ENCODE measurements at places on chromosomes 3 and 15. TPM values are rescaled to one million over a fixed set of nuclear protein-coding genes. Genes with fewer than 3 reads are reported as not detected.

DNA sequence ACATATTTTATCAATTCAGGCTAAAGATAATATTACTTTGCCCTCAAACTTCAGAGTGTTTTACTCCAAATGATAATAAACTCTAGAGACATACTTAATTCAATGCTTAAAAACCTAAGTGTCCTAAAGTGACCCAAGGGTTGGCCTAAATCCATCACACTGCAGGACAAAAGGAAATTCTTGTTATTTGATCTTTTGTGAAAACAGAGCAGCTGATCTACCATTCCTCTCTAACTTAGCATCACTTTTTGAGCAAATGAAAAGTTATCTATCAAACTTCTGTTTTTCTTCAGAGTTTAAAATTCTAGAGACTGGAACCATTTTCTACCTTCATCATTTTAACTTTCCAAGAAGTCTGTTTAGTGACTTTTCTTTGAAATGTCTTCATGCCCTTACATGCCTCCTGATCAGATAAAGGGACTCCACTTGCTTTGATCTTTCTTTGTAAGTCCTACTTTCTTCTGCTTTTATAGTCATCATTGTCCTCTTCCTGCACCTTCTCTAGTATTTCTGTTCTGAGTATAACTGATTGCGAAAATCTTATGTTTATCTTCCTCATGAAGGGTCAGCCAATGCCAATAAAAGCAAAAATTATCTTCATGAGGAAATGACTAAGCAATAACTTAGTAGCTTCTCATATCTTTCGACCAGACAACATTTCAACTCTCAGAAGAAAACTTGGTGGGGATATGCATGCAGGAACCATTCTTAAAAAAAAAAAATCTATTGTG is 378.7 kb upstream of the TGFBR2 start:
- H3K27ac ChIP-seq, result peak overlapping the region; percentile 74
- H3K36me3 ChIP-seq, result peaks cover 7% of the 10 kb centered on the region
- peaks cover 74% of the 10 kb centered on the region for H3K4me1 ChIP-seq
- no peaks in the 10 kb centered on the region for H3K27me3 ChIP-seq
- DNase-seq, result peak; percentile 88
- H3K4me3 ChIP-seq, result peak overlapping the region; percentile 49

- peaks cover 4% of the 10 kb centered on the region for H3K27me3 ChIP-seq
- H3K4me3 ChIP-seq, result no peak overlapping the region
- H3K36me3 ChIP-seq, result peaks cover 5% of the 10 kb centered on the region
- H3K27ac ChIP-seq, result 0 out of 2 replicates have a peak overlapping the region, but pooled peaks have one; percentile 17
- peak; percentile 86 for DNase-seq
- peaks cover 39% of the 10 kb centered on the region for H3K4me1 ChIP-seq
Measured at GRCh38 chr3:99774467-99774866, 43.2 kb upstream of the CMSS1 start.

GRCh38 chr3:143366672-143367071 is 247.1 kb downstream of the CHST2 start:
- no peak overlapping the region for H3K27ac ChIP-seq
- no peaks in the 10 kb centered on the region for H3K4me1 ChIP-seq
- peaks cover 5% of the 10 kb centered on the region for H3K27me3 ChIP-seq
- H3K36me3 ChIP-seq, result no peaks in the 10 kb centered on the region
- no peak for DNase-seq

DNA sequence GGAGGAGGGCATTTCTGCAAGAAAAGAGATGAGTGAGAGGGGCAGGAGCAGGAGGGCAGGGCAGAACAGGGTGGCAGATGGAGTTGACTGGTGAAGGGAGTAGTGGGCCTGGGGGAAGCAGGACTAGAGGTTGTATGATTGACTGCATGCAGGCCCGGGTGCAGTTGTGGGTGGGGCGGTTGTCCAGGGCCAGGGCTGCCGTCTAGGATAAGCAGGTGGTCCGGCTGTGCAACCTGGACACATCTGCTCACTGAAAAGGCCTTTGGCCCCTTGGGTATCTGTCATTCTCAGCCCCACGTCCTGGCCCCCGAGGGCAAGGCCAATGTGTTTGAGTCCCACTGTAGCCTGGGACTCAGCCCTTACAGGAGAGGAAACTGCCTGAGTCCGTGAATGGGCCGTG is 25.4 kb downstream of the ALS2CL start:
- H3K4me3 ChIP-seq, result no peak overlapping the region
- no peak for DNase-seq

GRCh38 chr15:62790546-62790945 is 252.0 kb upstream of the TPM1 start:
- peaks cover 5% of the 10 kb centered on the region for H3K36me3 ChIP-seq
- peaks cover 31% of the 10 kb centered on the region for H3K4me1 ChIP-seq
- H3K27ac ChIP-seq, result no peak overlapping the region
- peaks cover 3% of the 10 kb centered on the region for H3K27me3 ChIP-seq
- no peak overlapping the region for H3K4me3 ChIP-seq
- DNase-seq, result no peak

- H3K4me1 ChIP-seq, result no peaks in the 10 kb centered on the region
- no peaks in the 10 kb centered on the region for H3K36me3 ChIP-seq
- no peak for DNase-seq
- peaks cover 50% of the 10 kb centered on the region for H3K27me3 ChIP-seq
- H3K27ac ChIP-seq, result no peak overlapping the region
Measured at GRCh38 chr3:13332158-13332557, 88.0 kb downstream of the NUP210 start.

GRCh38 chr3:197501879-197502620 is 53.7 kb downstream of the BDH1 start:
- H3K36me3 ChIP-seq, result peaks cover 8% of the 10 kb centered on the region
- H3K27ac ChIP-seq, result no peak overlapping the region

DNA sequence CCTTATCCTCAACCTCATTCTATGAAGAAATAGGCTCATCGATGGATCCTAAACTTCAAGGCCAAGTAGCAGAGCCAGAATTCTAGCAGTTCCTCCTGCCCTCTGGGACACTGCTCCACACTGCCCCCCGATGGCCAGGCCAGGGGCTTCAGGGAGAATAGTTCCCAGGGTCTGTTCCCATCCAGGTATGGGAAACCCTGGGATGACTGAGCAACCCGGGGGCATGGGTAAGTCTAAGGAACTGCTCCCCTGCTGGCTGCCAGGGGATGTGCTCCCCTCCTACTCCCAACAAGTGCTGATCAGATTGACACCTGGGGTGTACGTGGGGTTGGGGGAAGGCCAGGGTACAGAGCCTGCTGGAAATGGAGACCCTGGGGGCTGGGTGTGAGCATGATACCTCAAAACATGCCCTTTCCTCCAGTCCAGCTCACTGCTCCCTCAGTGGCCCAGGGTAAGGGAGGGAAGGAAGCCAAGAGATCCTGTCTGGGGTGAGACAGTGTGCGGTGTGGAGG is 7.6 kb downstream of the ULK3 start:
- peaks cover 9% of the 10 kb centered on the region for H3K27me3 ChIP-seq
- no peak overlapping the region for H3K27ac ChIP-seq
- peak; percentile 50 for DNase-seq
- H3K4me3 ChIP-seq, result no peak overlapping the region
- H3K4me1 ChIP-seq, result peaks cover 5% of the 10 kb centered on the region

- DNase-seq, result no peak
- no peaks in the 10 kb centered on the region for H3K4me1 ChIP-seq
- peaks cover 8% of the 10 kb centered on the region for H3K36me3 ChIP-seq
- no peak overlapping the region for H3K4me3 ChIP-seq
- H3K27ac ChIP-seq, result no peak overlapping the region
- H3K27me3 ChIP-seq, result peaks cover 4% of the 10 kb centered on the region
Measured at GRCh38 chr15:52155878-52156277, 35.3 kb downstream of the GNB5 start.

- H3K4me1 ChIP-seq, result peaks cover 6% of the 10 kb centered on the region
- no peak overlapping the region for H3K27ac ChIP-seq
- no peak for DNase-seq
- H3K36me3 ChIP-seq, result no peaks in the 10 kb centered on the region
- no peak overlapping the region for H3K4me3 ChIP-seq
Measured at GRCh38 chr15:45112591-45113379, 1.2 kb downstream of the DUOX2 start.

DNA sequence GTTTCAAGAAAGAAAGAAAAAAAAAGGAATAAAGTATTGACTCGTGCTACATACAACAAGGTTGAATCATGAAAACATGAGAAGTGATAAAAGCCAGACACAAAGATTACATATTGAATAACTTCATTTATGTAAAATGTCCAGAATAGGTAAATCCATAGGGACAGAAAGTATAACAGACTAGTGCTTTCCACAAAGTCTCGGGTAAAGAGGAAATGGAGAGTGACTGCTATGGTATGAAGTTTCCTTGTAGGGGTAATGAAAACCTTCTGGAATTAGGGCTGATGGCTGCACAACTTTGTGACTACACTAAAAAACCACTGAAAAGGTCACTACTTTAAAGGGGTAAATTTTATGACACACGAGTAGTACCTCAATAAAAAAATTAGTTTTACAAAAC is 13.0 kb downstream of the LRRFIP2 start:
- peak overlapping the region; percentile 66 for H3K4me3 ChIP-seq
- peaks cover 60% of the 10 kb centered on the region for H3K36me3 ChIP-seq
- no peaks in the 10 kb centered on the region for H3K27me3 ChIP-seq

DNA sequence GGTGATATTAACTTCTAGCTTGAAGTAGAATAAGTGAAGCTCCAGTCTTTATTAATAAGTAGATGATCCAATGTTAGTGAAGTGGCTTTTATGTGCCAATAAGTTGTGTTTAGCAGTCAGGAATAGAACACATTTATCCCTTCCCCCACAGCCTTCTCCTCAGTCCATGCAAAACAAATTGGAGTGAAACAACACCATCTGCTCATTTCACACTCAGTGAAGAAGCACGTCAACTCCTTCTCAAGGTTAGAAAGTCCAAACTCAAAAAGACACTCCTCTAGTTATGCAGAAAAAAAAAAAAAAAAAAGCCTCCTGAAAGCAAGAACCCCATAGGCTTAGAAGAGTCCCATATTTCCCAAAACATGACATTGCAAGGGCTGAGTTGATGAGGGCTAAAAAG is 18.0 kb upstream of the NEO1 start:
- peaks cover 14% of the 10 kb centered on the region for H3K27me3 ChIP-seq
- H3K27ac ChIP-seq, result no peak overlapping the region
- no peak for DNase-seq
- no peaks in the 10 kb centered on the region for H3K4me1 ChIP-seq

- H3K27me3 ChIP-seq, result peaks cover 2% of the 10 kb centered on the region
- H3K4me1 ChIP-seq, result peaks cover 40% of the 10 kb centered on the region
- H3K36me3 ChIP-seq, result 0 out of 2 replicates have a peak, but pooled peaks cover 3% of the 10 kb centered on the region
- no peak overlapping the region for H3K4me3 ChIP-seq
- no peak for DNase-seq
- no peak overlapping the region for H3K27ac ChIP-seq
Measured at GRCh38 chr15:83318861-83319415, 34.5 kb upstream of the BNC1 start.

- peak; percentile 85 for DNase-seq
- peaks cover 3% of the 10 kb centered on the region for H3K27me3 ChIP-seq
- H3K36me3 ChIP-seq, result no peaks in the 10 kb centered on the region
- H3K4me1 ChIP-seq, result peaks cover 26% of the 10 kb centered on the region
Measured at GRCh38 chr3:72903004-72903403, 15.2 kb downstream of the GXYLT2 start.

The BCL2A1 gene
- not detected for total RNA-seq

The LINGO1 gene
- not detected for total RNA-seq

The MTMR10 gene
- 38.8 TPM for total RNA-seq

The CXCR6 gene
- total RNA-seq, result not detected

The CYP11A1 gene
- total RNA-seq, result 0.22 TPM
